ENCODE measurements at places on chromosomes 5 and 9.

- no peak for DNase-seq
Measured at GRCh38 chr9:94980947-94981722, 254.6 kb downstream of the AOPEP start.

GRCh38 chr5:81631621-81632020 is 119.3 kb downstream of the SSBP2 start:
- DNase-seq = no peak

DNA sequence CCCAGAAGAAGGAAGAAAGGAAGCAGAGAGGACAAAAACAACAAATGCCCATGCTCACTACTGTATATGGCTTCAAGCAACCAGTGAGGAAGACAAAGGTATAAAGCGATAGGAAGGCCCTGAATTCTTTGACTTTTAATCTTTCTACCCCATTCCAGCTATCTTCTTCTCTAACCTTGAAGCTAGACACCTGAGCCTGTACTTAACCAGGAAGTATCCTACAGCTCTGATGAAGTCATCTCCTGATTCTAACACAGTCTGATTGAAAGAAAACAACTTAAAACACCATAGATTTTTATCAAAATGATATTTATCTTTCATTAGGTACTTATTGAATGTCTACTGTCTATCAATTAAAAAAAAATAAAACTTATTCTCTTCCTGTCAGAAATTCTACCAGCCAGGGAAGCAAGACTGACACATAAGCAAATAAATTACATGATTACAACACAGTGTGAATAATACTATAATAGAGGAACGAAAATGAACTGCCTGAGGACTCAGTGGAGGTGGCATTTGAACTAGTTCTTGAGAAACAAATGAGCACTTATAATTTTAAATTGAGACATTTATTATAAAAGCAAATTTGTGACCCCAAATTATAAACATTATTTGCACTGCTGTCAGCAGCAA is 123.3 kb upstream of the ELL2 start:
- no peak for DNase-seq

- DNase-seq = no peak
Measured at GRCh38 chr5:73805449-73805848, 179.5 kb downstream of the ARHGEF28 start.

DNA sequence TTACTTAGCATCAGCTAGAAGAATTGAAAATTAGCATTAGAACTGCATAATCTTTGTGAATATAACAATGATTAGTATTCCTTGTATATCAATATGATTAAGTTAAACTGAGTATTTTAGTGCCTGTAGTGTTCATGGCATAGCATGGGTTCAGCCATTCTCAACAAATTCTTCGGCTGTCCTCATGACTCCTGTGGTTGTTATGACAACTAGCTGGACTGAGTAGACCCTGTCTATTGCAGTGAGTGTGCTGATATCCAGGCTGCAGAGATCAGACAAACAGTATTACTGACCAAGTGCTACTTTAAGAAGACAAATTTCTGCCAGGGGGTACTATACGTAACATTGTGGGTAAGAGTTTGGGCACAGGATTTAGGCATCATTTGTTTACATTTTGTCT is 125.9 kb downstream of the NUDT12 start:
- DNase-seq = no peak

GRCh38 chr9:38386319-38386895 is 6.1 kb upstream of the ALDH1B1 start:
- no peak for DNase-seq

GRCh38 chr5:126053630-126054029 is 369.6 kb upstream of the GRAMD2B start:
- DNase-seq = no peak

- DNase-seq = no peak
Measured at GRCh38 chr5:58019614-58020013, 440.3 kb downstream of the PLK2 start.

- DNase-seq = no peak
Measured at GRCh38 chr5:146529984-146530383, 14.0 kb upstream of the GPR151 start.

- DNase-seq = no peak
Measured at GRCh38 chr9:88658311-88658822, 123.4 kb downstream of the NXNL2 start.

- DNase-seq = no peak
Measured at GRCh38 chr9:137982200-137982599, 104.6 kb downstream of the CACNA1B start.

GRCh38 chr5:139078345-139078744 is 119.8 kb downstream of the SIL1 start:
- DNase-seq = no peak

DNA sequence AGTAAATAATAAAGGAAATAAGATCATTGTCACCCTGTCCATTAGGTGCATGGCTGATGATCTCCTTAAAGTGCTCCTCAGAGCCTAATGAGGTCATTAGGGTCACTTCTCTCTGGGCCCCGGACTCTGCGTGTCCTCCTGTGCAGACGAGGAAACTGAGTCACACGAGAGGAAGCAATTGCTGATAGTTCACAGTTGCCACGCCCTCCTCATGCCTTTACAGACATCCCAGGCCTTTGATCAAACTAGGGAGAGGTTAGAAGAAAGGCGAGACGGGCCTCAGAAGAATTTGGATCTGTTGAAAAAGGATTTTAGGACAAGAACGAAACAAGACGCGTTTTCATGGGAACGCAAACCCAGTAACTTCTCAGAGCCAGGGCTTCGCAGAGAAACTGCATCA is 32.0 kb upstream of the MSX2 start:
- DNase-seq = no peak

GRCh38 chr5:38529955-38530646 is 26.3 kb downstream of the LIFR start:
- no peak for DNase-seq

GRCh38 chr9:117412006-117412715 is 2.7 kb downstream of the ASTN2 start:
- no peak for DNase-seq

DNA sequence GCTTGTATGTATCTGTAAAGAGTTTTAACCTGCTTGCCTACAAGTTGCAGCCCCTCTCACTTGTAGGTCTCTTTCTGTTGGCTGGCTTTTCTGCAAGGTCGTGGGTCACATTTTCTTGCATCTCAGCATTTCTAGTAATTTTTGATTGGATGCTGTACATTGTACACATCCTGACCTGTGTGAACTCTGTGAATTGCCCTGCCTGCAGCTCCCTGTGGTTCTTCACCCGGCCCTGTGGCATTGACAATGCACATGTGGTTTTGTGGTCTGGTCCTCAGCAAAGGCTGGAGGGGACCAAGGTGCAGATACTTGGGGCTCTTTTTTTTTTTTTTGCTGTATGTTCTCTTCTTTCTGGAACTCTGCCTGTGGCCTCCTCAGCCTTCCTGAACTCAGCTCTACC is 53.6 kb downstream of the WNK2 start:
- DNase-seq = no peak

- no peak for DNase-seq
Measured at GRCh38 chr9:128178806-128179431, 12.5 kb downstream of the CIZ1 start.

DNA sequence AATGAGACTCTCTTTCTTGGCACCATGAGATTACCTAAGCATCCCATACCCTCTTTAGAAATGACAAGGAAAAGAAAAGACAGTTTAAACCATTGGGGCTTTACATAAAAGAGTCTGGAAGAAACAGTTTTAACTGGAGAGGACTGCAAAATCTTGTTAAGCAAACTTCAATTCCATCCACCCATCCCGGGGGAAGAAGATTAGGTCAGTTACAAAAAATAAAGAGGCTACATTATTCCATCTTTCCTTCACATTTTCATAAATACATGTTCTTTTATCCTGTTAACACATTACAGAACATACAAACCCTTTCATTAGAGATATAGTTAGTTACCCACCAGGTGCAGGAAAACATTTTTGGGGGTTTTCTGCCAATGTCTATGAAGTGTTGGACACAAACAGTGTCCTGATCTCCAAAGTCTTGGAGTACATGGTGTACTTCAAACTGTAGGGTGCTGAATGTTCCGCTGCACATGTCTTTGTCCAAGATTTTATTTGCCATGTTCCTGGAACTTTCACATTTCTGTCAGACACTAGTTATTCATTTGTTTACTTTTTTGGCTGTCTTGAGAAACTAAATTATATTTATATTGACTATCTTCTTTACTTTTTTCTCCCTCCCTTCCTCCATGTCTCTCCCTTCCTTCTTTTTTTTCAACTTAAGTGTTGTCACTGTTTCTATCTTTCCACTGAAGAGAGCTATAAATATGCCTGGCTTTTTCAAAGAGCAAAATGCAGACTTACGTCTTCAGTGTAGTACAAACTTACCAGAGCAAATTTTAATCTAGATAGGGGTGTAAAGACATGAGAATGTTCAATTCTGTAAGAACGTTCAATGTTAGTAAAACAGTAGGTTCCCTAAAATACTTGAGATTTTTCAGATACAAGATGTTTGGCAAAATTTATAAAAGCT is 410.9 kb upstream of the PRR16 start:
- DNase-seq = no peak

- peak; percentile 18 for DNase-seq
Measured at GRCh38 chr5:43110606-43111170, 10.0 kb upstream of the ZNF131 start.

GRCh38 chr9:89215342-89215741 is 36.7 kb upstream of the SHC3 start:
- DNase-seq = no peak

DNA sequence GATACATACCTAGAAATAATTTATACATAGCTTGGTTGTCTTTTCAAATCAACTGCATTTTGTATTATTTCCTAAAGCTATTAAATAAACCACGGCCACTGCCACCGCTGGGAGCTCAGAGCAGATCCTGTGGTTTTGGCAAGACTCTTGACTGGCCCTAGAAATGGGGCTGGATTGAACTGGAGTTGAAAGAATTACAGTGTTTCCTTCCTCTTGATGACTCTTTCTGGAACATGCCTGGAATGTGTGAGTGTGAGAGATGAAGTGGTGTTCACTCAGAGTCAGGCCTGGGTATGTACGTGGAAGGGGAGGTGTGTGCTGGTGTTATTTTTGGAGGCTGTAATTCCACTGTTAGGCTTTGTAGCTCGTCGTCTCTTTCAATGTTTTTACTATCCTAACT is 45.9 kb downstream of the TEK start:
- DNase-seq = no peak

- DNase-seq = no peak
Measured at GRCh38 chr5:1827886-1828397, 26.7 kb downstream of the NDUFS6 start.

DNA sequence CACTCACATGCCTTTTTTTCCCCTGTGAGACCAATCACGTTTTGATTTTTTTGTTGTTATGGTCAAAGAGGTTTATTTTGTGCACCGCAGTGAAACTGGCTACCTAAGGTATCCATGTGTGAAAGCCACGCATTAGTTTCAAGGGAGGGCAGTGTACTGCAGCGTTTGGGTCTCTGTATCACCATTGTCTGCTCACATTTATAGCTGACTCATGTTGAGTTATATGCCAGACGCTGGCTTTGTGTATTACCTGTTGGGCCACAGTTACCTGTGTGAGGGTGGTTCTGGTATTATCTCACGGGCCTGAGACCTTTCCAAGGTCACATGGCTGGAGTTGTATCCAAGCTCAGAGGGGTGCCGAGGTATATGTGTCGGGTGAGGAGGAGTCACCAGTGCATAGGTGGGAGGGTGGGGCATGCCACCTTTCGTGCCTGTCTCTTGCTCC is 75.8 kb downstream of the ARHGAP26 start:
- DNase-seq = no peak

- DNase-seq = no peak
Measured at GRCh38 chr5:141477815-141478214, 2.0 kb downstream of the PCDHGC3 start.

DNA sequence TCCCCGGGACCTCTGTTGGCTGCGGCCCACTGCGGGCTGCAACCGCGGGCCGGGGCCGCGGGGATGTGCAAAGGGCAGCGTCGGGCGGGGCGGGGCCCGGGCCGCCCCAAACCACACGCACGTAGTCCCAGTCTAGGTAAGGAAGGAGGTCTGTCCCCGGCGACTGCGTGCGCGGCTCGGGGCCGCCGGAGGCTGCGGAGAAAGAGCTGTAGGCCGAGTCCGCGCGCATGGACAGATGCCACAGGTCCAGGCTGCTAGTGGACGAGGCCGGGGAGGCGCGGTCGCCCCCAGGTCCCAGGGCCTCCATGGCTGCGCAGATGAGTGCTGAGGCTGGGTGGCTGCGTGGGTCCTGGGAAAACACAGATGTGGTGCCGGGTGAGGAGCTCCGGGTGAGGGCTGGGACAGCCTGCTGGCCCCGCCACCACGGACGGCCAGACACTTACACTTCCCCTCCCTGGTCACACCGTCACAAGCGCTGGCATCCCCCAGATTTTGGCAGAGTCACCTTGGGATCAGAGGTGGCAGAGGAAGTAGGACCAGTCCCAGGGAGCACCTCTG is 4.5 kb downstream of the SHROOM1 start:
- no peak for DNase-seq

DNA sequence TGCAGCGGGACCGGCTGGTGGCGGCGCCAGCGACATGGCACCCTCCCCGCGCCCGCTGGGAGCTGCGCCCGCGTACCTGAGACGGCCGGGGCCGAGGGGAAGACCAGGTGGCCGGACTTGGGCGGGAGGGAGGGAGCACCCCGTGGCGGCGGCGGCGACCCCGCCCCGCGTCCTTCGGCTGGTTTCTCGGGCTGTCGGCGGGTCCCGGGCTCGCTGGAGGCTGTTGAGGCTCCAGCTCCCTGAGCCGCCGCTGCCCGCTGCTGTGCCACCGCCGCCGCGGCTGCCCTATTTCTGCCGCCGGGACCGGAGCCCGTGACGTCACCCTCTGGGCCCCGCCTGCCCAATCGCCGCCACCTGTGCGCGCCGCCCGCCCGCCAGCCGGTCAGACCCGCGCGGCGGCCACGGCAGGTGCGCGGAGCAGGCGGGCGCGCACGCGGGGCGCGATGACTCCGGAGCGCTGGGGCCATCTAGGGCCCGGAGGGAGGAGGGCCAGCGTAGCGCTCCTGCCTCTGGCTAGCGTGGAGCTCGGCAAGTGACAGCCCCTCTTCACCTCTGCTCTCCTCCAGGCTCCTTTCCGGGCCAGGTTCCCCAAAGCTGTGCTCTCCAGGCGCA is at the start of gene FSTL4:
TSS of gene FSTL4 (minus strand) at position 293 of the 612 bp plus-strand sequence.
- DNase-seq = peak; percentile 36

DNA sequence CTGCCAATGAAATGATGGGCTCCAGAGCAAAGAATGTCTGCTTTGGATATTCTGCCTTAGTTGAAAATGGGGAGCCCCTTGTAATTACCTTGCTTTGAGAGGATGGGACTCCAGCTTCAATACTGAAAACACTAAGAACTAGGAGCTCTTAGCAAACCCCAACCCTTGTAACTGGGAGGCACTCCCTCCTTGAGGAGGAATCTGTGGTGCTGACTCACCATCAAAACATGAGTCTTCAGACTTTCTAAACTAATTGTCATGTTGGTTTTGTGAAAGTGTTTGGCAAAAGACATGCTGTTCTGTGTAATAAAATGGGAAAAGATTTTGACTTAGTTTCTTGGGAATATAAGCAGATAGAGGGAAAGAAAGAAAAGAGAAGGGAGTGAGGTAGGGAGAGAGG is 91.9 kb upstream of the PTPRD start:
- no peak for DNase-seq

- DNase-seq = no peak
Measured at GRCh38 chr9:16131264-16131663, 578.4 kb downstream of the CCDC171 start.

DNA sequence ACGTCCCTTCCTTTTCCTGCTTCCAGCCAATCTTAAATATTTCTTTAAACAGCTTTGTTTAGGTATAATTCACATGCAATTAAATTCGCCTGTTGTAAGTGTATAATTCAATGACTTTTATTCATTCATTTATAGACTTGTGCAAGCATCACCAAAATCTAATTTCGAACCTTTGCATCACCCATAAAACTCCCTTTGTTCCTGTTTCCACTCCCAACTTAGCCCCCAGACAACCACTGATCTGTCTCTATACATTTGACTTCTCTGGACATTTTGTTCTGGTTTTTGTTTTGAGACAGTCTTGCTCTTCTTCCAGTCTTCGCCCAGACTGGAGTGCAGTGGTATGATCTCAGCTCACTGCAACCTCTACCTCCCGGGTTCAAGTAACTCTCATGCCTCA is 71.5 kb downstream of the NR6A1 start:
- DNase-seq = no peak
